HS-5 (cell line): ENCODE measurements at places on chromosomes 1 and 21.

- no peak for DNase-seq
Observed at GRCh38 chr1:67542747-67543146, 112.5 kb upstream of the SERBP1 start.

DNA sequence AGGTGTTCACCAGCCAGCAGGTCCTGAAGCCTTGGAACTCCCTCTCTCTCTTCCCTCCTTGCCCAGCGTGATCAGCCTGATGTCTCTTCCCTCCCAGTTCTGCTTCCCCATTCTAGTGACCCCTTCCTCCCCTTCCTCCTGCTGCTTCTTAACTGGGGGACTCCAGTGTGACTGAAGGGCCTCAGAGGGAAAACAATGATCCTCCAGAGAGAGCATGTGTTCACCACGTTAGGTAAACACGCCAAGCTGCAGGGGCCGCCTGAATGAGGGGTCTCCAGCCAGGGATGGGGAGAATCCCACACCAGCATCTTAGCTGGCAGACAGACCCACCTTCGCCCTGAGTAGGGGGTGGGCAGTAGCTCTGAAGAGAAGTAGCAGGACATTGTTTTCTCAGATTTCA is 124.8 kb downstream of the TMEM53 start:
- DNase-seq, result no peak

DNA sequence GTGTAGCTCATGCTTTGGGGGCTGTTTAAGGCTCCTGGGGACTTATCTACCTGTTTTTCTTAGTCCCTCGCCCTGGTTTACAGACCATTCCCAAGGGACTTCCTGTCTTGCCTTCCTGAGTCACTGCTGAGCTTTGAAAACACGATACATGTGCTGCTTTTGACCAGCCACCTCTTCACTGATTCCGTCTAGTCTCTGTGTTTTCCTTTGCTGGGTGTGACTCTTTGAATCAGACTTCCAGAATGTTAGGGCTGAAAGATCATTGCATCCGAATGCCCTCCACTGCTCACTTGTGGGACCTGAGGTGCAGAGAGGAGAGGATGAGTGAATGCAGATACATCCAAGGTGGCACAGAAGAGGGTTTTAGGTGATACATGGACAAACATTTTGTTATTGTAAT is 35.4 kb upstream of the CITED4 start:
- no peak for DNase-seq

DNA sequence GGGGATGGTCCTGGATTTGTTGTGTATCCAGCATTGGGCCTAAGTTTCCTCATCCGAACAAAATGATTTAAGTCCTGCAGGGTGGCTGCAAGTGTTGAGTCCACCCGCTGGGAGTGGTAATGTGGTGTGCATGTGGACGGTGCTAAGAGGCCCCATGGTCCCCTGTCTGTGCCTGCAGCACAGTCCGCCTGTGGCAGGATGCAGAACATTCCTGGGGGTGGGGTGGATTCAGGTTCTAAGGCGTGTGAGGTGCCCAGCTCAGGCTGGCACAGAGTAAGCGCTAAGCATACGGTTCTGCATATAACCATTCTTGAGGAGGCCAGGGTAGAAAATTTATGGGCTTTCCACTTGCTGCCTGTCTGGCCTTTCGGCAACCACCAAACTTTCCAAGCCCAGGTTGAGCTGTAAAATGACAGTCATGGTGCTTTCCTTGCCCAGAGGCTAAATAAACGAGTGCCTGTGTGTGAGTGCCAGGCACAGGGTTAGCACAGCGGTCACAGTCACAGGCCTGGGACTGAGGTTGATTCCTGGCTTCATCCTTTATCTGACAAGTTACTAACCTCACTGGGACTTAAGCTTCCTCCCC is 30.7 kb downstream of the SLC2A1 start:
- DNase-seq, result no peak

GRCh38 chr1:245645894-245646293 is 491.1 kb downstream of the KIF26B start:
- DNase-seq, result no peak

- no peak for DNase-seq
Observed at GRCh38 chr1:180909462-180909976, 3.2 kb upstream of the KIAA1614 start.

- no peak for DNase-seq
Observed at GRCh38 chr1:40384887-40385286, 11.4 kb downstream of the SMAP2 start.
